Sigmoid colon (tissue), 7 donors: ENCODE measurements at places on chromosomes 6 and 20.

GRCh38 chr20:11117808-11118528, 444.2 kb upstream of the JAG1 start:
- H3K27me3 ChIP-seq = no peaks in the 10 kb centered on the region
- H3K27ac ChIP-seq = no peak overlapping the region
- no peaks in the 10 kb centered on the region for H3K36me3 ChIP-seq
- no peaks in the 10 kb centered on the region for H3K4me1 ChIP-seq
- H3K4me3 ChIP-seq = no peak overlapping the region
- no peak for DNase-seq

GRCh38 chr6:144547409-144547808, 262.3 kb downstream of the UTRN start:
- H3K27me3 ChIP-seq = no peaks in the 10 kb centered on the region
- peaks cover 49% of the 10 kb centered on the region for H3K36me3 ChIP-seq
- no peak for DNase-seq
- no peaks in the 10 kb centered on the region for H3K4me1 ChIP-seq

DNA sequence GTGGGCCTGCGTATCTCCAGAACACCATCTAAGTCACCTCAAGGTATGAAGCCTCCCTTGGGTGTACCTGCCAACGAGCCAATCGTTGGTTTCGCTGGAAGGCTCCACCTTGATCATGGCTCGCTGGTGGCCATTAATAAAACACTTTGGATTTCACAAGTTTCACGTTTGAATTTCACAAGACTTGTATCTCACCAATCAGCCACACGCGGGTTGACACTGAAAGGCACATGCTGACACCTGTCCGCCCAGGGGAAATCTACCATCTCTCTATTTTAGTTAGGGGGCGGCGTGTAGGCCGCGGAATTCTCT, 586 bp upstream of the HMGA1 start:
- H3K36me3 ChIP-seq = no peaks in the 10 kb centered on the region
- peaks cover 11% of the 10 kb centered on the region for H3K4me1 ChIP-seq
- H3K27ac ChIP-seq = peak overlapping the region; percentile 95

DNA sequence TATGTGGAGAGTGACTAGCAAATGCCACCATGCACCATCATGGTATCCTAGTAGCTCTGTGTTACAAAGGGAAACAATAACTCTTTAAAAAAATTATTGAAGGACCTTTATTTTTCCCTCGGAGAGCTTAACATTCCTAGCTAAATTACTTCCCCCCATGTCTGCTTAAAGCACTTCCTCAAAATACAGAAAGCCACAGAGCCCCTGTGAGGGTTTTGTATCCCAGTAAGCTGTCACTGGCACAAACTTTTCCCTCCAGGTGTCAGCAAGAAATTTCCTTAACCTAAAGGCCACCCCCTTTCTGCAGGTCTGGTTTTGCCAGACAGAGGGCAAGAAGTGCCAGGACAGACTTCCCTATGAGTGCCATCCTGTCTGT, 340.0 kb upstream of the PRDM1 start:
- H3K36me3 ChIP-seq = no peaks in the 10 kb centered on the region
- no peaks in the 10 kb centered on the region for H3K4me1 ChIP-seq
- H3K4me3 ChIP-seq = no peak overlapping the region
- H3K27ac ChIP-seq = no peak overlapping the region
- no peaks in the 10 kb centered on the region for H3K27me3 ChIP-seq

DNA sequence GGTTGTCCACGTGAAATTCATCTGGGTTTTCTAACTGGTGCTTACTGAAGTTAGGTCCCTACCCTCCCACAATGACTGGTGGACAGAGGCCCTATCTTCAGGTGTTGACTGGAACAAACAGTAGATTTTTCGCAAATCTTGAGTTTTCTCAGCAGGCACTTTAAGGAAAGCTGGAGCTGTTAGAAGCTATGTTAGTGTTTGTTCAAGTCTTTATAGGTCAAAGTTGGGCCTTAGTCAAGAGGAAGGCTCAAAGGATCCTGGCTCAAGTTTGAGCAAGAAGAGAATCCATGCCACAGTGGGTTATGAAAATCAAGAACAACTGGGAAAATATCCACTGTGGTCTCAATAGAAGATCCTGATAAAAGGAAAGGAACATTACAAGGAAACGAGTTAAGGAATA, 48.5 kb upstream of the ELOVL5 start:
- no peak overlapping the region for H3K4me3 ChIP-seq
- H3K4me1 ChIP-seq = no peaks in the 10 kb centered on the region
- H3K36me3 ChIP-seq = no peaks in the 10 kb centered on the region
- DNase-seq = no peak
- no peak overlapping the region for H3K27ac ChIP-seq

DNA sequence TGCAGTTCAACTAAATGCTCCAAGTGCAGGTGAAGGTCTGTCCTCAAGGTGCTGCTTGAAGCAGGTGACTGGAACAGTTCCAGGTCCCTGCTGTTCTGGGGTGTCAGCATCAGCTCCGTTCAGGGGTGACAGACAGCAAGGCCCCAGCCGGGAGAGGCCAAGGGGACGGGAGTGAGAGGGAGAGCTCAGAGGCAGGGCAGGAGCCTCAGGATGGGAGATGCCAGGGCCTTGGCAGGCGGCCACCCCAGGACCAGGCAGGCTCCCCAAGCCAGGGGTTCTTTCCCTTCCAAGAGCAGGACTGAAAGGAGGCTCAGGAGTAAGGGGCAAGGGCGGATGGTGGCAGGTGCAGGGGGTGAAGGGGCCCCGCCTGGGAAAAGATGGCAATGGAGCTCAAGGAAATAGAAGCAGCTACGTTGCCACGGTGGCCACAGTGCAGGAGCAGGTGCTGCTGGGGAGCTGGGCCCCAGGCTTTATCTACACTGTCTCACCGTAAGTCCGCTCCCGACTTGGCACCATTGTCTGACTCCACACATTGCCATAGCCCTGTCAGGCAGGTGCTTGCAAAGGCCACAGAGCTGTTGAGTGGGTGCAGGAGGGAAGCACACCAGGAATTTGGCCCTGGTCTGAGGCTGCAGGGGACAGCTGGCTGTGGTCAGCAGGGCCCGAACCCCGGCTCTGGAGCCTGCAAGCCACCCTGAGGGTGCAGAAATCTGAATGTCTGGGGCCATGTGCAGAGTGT, 43.1 kb downstream of the ERMARD start:
- H3K27ac ChIP-seq = no peak overlapping the region
- peaks cover 12% of the 10 kb centered on the region for H3K4me1 ChIP-seq
- no peak for DNase-seq
- no peaks in the 10 kb centered on the region for H3K27me3 ChIP-seq
- no peaks in the 10 kb centered on the region for H3K36me3 ChIP-seq

DNA sequence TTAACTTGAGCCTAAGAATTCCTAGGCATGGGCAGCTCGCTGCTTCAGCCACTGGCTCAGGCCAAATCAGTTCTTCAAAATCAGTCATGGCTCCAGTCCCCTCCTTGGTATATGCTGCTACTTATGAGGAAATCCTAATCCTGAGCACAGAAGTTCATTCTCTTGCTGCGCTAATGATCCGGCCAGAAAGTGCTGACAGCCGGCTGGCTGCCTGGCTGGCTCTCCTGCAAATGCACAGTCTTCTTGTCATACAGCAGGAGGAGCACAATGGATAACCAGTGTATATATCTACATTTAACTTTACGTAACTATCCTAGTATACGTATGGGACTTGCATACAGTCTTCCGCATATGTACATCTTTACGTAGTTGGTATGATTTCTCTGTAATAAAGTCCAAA, 500.8 kb downstream of the PRKN start:
- no peak overlapping the region for H3K4me3 ChIP-seq
- H3K36me3 ChIP-seq = no peaks in the 10 kb centered on the region
- no peaks in the 10 kb centered on the region for H3K27me3 ChIP-seq
- no peak for DNase-seq
- H3K27ac ChIP-seq = no peak overlapping the region

- H3K4me1 ChIP-seq = peaks cover 35% of the 10 kb centered on the region
- DNase-seq = no peak
- no peak overlapping the region for H3K27ac ChIP-seq
- H3K27me3 ChIP-seq = no peaks in the 10 kb centered on the region
These were observed 349.8 kb downstream of the CDC5L start for GRCh38 chr6:44737341-44737740.

- H3K27me3 ChIP-seq = peaks cover 14% of the 10 kb centered on the region
- H3K4me1 ChIP-seq = no peaks in the 10 kb centered on the region
- H3K4me3 ChIP-seq = no peak overlapping the region
- H3K27ac ChIP-seq = no peak overlapping the region
These were observed 29.4 kb downstream of the PPP1R16B start for GRCh38 chr20:38834868-38835267.

- no peaks in the 10 kb centered on the region for H3K27me3 ChIP-seq
- no peak overlapping the region for H3K4me3 ChIP-seq
- DNase-seq = no peak
- H3K36me3 ChIP-seq = peaks cover 22% of the 10 kb centered on the region
These were observed 126.2 kb downstream of the FOXO3 start for GRCh38 chr6:108686896-108687295.

DNA sequence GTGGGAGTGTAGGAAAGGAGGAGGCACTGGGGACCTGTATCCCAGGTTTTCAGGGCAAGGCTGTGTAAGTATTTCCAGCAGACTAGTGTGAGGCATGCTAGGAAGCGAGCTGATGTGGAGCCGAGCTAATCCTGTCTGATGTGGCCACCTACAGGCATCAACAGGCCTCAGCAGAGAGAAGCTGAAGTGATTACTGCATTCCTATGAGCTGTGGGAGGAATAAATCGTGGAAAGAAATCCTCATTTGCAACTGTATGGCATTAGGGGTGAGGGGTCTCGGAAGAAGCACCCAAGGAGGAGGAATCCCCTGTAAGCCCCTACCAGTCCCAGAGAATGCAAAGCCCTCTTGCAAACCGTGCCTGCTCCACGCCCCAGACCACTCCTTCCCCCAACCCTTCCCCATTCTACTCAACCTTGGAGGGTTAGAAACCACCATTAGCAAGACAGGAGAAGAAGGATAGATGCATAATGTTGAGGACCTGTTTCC, 41.6 kb downstream of the C6orf15 start:
- no peak overlapping the region for H3K27ac ChIP-seq
- peaks cover 4% of the 10 kb centered on the region for H3K27me3 ChIP-seq
- peaks cover 13% of the 10 kb centered on the region for H3K4me1 ChIP-seq
- no peak for DNase-seq
- no peak overlapping the region for H3K4me3 ChIP-seq

- no peak for DNase-seq
- no peak overlapping the region for H3K27ac ChIP-seq
- no peaks in the 10 kb centered on the region for H3K36me3 ChIP-seq
- no peaks in the 10 kb centered on the region for H3K27me3 ChIP-seq
- H3K4me3 ChIP-seq = no peak overlapping the region
These were observed 24.8 kb upstream of the TBX18 start for GRCh38 chr6:84789170-84789569.

DNA sequence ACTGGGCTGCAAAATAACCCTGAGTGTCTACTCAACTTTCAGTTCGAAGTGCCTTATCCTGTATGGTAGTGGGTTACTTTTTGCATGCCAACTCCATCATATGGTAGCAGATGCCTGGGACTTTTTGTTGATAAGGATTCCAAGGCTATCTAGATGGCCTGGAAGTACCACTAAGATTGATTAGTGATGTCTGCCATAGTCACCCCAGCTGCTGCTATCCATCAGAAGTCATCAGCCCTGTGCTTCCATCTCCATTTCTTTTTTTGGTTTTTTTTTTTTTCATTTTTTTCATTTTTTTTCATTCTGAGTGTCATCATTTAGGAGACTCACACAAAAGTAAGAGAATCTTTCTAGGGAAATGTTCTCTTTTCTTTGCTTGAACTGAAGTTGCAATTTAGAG, 217.4 kb upstream of the PLCB4 start:
- H3K27me3 ChIP-seq = no peaks in the 10 kb centered on the region
- peaks cover 35% of the 10 kb centered on the region for H3K4me1 ChIP-seq
- H3K36me3 ChIP-seq = no peaks in the 10 kb centered on the region
- no peak overlapping the region for H3K4me3 ChIP-seq

GRCh38 chr6:131651782-131652181, 14.7 kb downstream of the ENPP3 start:
- no peak overlapping the region for H3K27ac ChIP-seq
- no peak overlapping the region for H3K4me3 ChIP-seq
- no peaks in the 10 kb centered on the region for H3K27me3 ChIP-seq
- DNase-seq = no peak

GRCh38 chr6:125717120-125717731, 32.2 kb upstream of the HEY2 start:
- no peaks in the 10 kb centered on the region for H3K27me3 ChIP-seq
- no peaks in the 10 kb centered on the region for H3K4me1 ChIP-seq
- H3K27ac ChIP-seq = no peak overlapping the region
- no peak for DNase-seq
- H3K4me3 ChIP-seq = no peak overlapping the region

DNA sequence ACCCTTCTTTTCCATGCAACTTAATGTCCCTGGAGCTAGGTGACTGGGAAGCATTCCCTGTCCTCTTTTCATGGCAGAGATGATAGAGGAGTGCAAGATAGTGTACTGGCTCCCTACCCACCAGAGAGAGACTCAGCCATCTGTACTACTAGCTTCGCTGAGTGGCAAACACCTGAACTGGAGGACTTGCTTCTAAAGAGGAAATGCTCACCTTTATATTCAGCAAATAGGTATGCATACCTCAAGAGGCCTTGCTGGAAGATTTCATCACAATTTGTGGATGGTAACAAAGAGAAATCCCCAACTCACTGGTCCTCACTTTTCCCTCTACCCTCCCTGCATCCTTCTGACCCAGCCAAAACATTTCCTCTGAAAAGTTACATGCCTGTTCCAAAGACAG, 124.1 kb downstream of the FOXA2 start:
- H3K27me3 ChIP-seq = peaks cover 9% of the 10 kb centered on the region
- H3K4me1 ChIP-seq = no peaks in the 10 kb centered on the region
- H3K27ac ChIP-seq = no peak overlapping the region
- no peak for DNase-seq

DNA sequence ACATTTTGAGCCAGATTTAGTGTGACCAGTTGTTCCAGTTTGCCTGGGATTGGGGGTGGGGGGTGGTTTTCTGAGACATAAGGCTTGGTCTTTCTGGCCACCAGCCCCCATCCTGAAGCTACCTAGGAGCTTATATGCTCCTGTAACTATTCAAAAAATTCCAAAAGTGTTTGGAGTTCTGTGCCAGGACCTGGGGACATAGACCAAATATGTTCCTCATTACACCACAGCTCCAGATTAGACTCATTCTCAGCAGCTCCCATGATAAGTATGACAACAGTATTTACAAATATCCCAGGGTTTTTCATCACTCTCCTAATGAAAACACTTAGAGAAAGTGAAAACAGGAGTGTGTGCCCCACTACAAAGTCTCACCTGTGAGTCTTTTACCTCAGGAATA, 37.8 kb upstream of the RNF144B start:
- H3K36me3 ChIP-seq = no peaks in the 10 kb centered on the region
- DNase-seq = no peak
- H3K27ac ChIP-seq = no peak overlapping the region
- no peaks in the 10 kb centered on the region for H3K4me1 ChIP-seq
- no peaks in the 10 kb centered on the region for H3K27me3 ChIP-seq
- no peak overlapping the region for H3K4me3 ChIP-seq

DNA sequence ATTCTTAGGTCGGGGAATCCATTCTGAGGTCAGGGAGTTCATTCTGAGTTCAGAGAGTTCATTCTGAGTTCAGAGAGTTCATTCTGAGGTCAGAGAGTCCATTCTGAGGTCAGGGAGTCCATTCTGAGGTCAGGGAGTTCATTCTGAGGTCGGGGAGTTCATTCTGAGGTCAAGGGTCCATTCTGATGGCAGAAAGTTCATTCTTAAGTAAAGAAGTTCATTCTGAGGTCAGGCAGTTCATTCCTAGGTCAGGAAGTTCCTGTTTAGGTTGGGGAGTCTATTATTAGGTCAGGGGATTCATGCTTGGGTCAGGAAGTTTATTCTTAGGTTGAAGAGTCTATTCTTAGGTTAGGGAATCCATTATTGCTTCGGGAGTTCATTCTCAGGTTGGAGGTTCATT, 16.5 kb upstream of the NXT1 start:
- H3K36me3 ChIP-seq = no peaks in the 10 kb centered on the region
- H3K27ac ChIP-seq = no peak overlapping the region
- H3K4me1 ChIP-seq = no peaks in the 10 kb centered on the region
- no peak for DNase-seq
- no peak overlapping the region for H3K4me3 ChIP-seq
- no peaks in the 10 kb centered on the region for H3K27me3 ChIP-seq
